Activated CD4-positive, alpha-beta memory T cell treated with anti-CD3 and anti-CD28 coated beads, Interleukin-2, amount 10 ng/mL, durations not matched to agents 7 days and 5 days (primary cell): ENCODE measurements at places on chromosomes 12 and 14. TPM values are rescaled to one million over a fixed set of nuclear protein-coding genes. Genes with fewer than 3 reads are reported as not detected.
A peak's percentile ranks its signal among the peaks of the same experiment; 100 is the strongest.

TESPA1 gene
- total RNA-seq, result 112 TPM

TMEM63C gene
- total RNA-seq, result 1.5 TPM

BATF gene
- 63.0 TPM for total RNA-seq

ATP6V1D gene
- total RNA-seq, result 46.7 TPM

PLCZ1 gene
- not detected for total RNA-seq

NKX2-8 gene
- not detected for total RNA-seq

DDN gene
- total RNA-seq, result 0.23 TPM

IL31 gene
- total RNA-seq, result not detected

OTOGL gene
- not detected for total RNA-seq

DNA sequence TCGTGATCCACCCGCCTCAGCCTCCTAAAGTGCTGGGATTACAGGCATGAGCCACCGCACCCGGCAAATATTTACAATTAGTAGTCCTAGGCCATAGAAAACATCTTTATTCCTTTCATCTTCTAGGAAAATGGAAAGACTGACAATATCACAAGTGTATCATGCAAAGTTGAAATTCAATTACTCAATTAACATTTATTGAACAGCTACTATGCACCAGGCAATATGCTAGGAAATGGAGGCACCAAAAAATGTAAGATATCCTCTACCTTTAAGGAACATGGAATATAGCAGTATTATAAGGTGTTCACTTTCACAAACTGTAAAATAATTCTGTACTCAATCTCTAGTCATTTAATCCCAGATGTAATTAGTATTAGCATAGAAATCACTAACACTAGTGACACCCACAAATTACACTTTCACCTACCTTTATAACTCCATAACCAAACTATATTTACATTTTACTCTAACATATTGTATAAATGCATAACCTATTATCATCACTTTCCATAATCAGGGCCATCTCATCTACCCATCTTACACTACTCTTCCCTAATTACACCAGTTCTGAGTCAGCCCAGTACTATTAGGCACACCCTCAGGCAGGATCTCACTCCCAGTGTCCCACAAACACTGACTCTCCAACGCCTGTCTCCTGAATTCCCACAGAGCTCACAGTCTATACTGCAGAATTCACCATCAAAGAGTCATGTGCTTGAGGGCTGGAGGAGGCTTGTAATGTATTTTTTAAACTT, 10.4 kb downstream of the CORO1C start:
- no peaks in the 10 kb centered on the region for H3K27me3 ChIP-seq
- no peak overlapping the region for H3K4me3 ChIP-seq
- no peak overlapping the region for H3K27ac ChIP-seq

DNA sequence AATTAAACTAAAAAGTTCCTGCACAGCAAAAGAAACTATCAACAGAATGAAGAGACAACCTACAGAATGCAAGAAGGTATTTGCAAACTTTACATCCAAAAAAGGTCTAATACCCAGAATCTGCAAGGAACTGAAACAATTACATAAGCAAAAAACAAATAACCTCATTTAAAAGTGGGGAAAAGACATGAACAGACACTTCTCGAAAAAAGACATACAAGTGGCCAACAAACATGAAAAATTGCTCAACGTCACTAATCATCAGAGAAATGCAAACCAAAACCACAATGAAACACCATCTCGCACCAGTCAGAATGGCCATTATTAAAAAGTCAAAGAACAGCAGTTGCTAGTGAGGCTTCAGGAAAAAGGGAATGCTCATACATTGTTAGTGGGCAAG, 15.2 kb downstream of the PDE6H start:
- H3K36me3 ChIP-seq, result no peaks in the 10 kb centered on the region
- H3K4me3 ChIP-seq, result no peak overlapping the region
- no peak overlapping the region for H3K27ac ChIP-seq
- DNase-seq, result no peak
- no peaks in the 10 kb centered on the region for H3K27me3 ChIP-seq

DNA sequence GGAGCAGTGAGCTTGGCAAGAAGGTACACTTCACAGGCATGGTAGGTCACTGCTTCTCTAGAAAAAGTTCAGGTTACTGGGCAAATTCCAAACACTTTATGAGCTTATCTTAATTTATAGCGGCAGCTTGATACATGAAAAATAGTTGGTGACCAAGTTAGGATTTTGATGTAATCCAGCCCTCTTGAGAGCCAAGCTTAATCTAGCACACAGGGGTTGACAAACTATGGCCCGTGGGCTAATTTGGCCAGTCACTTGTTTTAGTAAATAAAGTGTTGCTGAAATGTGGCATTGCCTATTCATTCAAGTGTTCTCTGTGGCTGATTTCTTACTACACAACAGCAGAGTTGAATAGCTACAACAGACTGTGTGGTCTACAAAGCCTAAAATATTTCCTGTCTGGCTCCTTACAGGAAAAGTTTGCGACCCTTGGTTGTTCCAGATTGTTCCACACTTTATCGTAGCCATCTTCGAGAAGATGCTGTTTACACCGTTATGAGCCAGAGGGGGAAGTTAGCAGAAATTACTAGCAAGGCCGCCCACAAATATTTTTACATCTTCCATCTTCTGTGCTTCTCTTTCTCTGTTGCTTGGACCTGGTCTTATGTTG, 120.9 kb downstream of the DAAM1 start:
- peaks cover 7% of the 10 kb centered on the region for H3K4me1 ChIP-seq
- no peak overlapping the region for H3K27ac ChIP-seq
- no peak overlapping the region for H3K4me3 ChIP-seq
- no peaks in the 10 kb centered on the region for H3K36me3 ChIP-seq

DNA sequence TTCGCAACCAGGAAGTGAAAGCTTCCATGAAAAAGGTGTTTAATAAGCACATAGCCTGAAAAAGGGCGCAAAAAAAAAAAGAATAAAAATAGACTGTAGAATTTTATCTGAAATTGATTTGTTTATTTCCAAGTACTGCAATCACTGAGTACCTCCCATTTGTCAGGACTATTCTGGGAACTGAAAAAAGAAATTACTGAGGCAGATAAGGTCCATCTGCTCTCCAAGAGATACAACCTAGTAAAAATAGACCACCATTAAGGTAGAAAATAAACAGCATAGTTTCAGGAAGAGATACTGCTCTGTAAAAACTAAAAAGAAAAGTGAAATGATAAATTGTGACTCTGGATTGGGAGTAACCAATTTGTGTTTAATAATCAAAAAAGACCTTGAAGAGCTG, 24.7 kb downstream of the OR4N2 start:
- no peaks in the 10 kb centered on the region for H3K36me3 ChIP-seq
- H3K27ac ChIP-seq, result no peak overlapping the region
- no peak overlapping the region for H3K4me3 ChIP-seq
- no peak for DNase-seq

GRCh38 chr12:102504871-102505270, 24.5 kb upstream of the IGF1 start:
- H3K27me3 ChIP-seq, result peaks cover 16% of the 10 kb centered on the region
- H3K4me1 ChIP-seq, result no peaks in the 10 kb centered on the region
- H3K27ac ChIP-seq, result no peak overlapping the region
- no peaks in the 10 kb centered on the region for H3K36me3 ChIP-seq
- no peak for DNase-seq

DNA sequence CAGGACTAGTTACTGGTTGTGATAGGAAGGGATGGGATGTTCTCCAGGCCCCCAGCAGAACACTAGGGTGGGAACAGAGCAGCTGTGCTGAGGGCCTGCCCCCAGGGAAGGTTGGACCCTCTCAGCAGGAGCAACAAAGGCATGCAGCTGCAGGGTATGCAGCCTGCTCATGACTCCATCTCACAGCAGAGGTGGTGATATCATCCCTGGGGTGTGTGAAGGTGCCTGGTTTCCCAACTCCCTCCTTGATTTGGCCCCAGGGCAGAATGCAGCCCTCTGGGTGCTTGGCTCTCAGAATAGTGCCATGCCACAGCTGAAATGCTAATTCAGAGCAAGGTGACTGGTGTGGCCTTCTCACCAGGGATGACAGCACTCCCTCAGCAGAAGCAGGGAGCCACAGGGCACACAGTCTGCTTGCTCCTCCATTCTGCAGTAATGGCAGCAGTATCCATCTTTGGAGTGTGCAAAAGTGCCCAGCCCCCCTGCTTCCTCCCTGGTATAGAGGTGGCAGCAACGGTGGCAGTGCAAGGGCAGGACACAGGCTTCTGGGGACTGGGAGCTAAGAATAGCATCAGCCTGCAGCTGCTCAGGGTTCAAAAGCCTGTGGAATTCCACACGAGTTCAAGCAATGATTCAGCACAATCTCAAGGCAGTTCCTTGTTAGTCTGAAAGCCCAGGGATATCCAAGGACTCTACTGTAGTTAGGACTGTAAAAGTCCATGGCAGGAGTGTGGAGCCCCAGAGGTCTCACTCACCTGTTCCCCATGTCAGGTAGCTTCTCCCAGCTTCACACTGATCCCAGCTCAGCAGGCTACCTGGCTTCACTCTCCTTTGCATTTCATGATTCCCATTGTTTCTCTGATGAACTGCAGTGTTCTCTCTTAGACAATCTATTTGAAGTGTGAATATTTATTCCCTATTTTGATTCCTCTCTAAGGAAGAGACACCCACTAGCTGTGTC, 298.1 kb upstream of the FOXG1 start:
- no peaks in the 10 kb centered on the region for H3K4me1 ChIP-seq
- DNase-seq, result no peak
- H3K4me3 ChIP-seq, result no peak overlapping the region
- H3K36me3 ChIP-seq, result no peaks in the 10 kb centered on the region

DNA sequence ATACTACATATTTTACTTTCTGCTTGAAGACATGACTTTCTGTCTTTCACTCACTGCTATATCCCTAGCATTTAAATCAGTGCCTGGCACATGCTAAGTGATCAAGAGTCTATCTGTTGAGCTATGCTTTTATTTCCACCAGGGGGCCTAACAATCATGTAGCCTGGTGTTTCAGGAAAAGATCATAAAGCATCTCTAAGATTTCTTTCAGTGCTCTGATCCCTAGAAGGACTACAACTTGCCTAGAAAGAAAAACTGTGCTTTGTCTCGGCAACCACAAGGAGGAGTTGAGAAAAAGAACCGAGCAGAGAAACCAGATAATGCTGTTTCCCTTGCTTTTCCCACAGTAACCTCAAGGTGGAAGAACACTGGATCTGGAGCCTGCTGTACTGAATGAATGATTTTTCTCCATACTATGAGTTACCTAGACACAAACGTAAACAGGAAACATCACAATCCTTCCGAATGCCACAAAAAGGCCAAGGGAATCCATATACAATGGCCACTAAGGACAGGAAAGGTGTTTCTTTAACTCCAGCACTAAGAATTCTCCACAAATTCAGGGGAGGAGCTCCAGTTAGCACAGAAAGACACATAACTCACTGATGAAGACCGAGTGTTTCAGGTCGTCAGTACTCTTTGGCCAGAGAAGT, 1.2 kb downstream of the CRY1 start:
- no peak overlapping the region for H3K27ac ChIP-seq
- peaks cover under 1% of the 10 kb centered on the region for H3K27me3 ChIP-seq
- H3K36me3 ChIP-seq, result peaks cover 3% of the 10 kb centered on the region
- H3K4me1 ChIP-seq, result peaks cover 9% of the 10 kb centered on the region
- DNase-seq, result peak; percentile 22
- no peak overlapping the region for H3K4me3 ChIP-seq

DNA sequence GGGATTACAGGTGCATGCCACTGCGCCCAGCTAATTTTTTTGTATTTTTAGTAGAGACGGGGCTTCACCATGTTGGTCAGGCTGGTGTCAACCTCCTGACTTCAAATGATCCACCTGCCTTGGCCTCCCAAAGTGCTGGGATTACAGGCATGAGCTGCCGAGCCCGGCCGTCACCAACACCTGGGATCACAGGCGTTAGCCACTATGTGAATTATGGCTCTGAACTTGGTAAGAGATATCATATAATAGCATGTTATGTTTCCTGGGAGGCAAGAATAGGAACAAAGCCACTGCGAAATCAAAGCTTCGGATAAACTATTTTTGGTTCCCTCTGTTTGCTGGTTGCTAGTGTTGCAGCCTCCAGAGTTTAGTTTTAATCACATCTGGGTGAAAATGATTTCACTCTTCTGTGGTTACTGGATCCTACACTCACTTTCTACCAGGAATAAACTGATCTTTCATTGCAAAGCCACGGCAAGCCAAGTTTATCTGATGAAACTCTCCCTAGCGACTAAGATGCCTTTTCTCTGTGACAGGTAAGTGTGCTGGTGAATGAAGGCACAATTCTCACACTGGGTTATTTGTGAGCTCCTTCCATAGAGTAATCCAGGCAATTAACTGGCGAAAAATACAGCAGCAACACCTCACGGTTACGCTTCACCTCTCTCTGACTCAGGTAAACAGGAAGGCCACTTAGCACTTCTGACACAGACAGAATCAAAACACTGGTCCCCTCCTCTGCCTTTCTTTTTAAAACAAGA, 16.7 kb downstream of the SNRNP35 start:
- H3K27ac ChIP-seq, result peak overlapping the region; percentile 44
- no peak overlapping the region for H3K4me3 ChIP-seq
- peaks cover 7% of the 10 kb centered on the region for H3K36me3 ChIP-seq
- no peaks in the 10 kb centered on the region for H3K27me3 ChIP-seq
- DNase-seq, result no peak
- peaks cover 13% of the 10 kb centered on the region for H3K4me1 ChIP-seq

- no peaks in the 10 kb centered on the region for H3K36me3 ChIP-seq
- no peak overlapping the region for H3K4me3 ChIP-seq
- H3K27ac ChIP-seq, result no peak overlapping the region
- DNase-seq, result no peak
Observed at GRCh38 chr12:38934078-38934584, 28.7 kb upstream of the CPNE8 start.

GRCh38 chr12:92899386-92900001, 29.6 kb downstream of the EEA1 start:
- H3K27me3 ChIP-seq, result no peaks in the 10 kb centered on the region
- no peak overlapping the region for H3K27ac ChIP-seq
- peaks cover 7% of the 10 kb centered on the region for H3K36me3 ChIP-seq
- no peak for DNase-seq

DNA sequence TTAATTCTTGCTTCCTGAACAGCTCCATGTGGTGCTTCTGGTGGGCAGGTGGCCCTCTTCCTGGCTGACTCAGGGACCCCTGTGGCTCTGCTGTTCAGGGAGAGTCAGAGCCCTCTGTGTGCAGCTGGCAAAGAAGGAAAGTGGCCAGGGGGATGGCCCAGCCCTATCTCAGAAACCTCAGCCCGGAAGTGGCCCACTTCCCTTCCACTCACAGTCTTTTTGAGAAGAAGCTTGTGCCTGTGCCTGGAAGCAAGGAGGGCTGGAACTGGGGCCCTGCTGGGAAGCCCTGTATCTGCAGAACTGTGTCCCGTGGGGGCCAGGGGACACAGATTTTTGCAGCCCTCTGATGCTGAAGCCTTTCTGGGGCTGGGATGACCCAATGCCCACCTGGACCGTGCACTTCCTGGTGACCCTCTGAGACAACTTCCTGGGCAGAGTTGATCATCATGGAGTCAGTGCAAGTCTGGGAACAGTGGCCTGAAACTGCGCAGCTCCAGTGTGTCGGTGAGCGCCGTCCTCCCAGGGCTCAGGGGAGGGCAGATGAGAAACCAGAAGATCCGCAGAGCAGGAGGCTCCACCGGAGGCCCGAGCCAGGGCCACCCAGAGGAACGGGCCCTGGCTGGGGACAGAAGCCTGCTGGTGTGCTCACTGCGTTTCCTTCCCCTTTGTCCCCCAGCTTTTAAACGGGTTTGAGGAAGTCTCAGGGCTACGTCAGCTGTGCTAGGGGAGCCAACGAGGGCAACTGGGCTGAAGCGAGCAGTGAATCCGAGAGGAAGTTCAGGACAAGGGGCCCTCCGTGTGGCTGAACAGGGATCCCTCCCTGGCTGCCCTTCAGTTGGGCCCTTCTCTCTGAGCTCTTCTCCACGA, 217.4 kb upstream of the RTL1 start:
- no peaks in the 10 kb centered on the region for H3K36me3 ChIP-seq
- H3K4me1 ChIP-seq, result peaks cover 9% of the 10 kb centered on the region
- H3K27ac ChIP-seq, result no peak overlapping the region
- H3K27me3 ChIP-seq, result peaks cover 5% of the 10 kb centered on the region

- DNase-seq, result peak; percentile 62
- H3K27me3 ChIP-seq, result peaks cover 5% of the 10 kb centered on the region
- H3K27ac ChIP-seq, result peak overlapping the region; percentile 63
- peak overlapping the region; percentile 75 for H3K4me3 ChIP-seq
Observed at GRCh38 chr12:989751-990660, 1.0 kb upstream of the ERC1 start.
